ENCODE measurements at places on chromosomes 11 and 22.

- DNase-seq = no peak
These were observed 38.0 kb upstream of the ETS1 start for GRCh38 chr11:128625326-128625725.

DNA sequence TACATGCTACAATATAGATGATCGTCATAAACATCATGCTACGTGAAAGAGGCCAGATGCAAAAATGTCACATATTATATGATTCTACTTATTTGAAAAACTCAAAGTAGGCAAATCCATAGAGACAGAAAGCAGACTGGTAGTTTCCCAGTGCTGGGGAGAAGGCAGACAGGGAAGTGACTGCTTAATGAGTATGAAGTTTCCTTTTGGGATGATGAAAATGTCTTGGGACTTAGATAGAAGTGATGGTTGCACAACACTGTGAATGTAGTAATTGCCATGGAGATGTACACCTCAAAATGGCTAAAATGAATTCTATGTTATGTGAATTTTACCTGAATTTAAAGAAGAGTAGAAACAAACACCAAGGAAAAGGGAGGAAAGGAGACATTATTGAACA is 45.2 kb upstream of the EHF start:
- DNase-seq = no peak

- no peak for DNase-seq
These were observed 10.8 kb upstream of the E2F8 start for GRCh38 chr11:19251577-19251976.

DNA sequence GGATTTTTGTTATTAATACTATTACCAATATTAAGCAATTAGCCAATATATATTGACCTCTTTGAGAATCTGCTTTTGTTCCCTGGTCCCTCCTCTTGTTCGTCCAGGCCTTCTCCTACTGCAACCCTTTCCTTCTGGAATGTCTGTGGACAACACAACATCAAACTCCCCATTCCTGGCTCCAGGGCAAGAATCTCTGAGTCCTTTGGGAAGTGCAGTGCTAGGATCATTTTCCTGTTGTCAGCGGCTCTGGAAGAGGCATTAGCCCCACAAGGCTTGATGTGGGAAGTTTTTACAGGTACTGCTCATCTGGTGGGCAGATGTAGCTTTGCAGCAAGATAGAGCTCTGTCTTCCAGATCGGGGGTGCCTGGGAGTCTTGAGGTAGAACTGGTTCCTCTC is 74.3 kb downstream of the RPUSD4 start:
- no peak for DNase-seq

DNA sequence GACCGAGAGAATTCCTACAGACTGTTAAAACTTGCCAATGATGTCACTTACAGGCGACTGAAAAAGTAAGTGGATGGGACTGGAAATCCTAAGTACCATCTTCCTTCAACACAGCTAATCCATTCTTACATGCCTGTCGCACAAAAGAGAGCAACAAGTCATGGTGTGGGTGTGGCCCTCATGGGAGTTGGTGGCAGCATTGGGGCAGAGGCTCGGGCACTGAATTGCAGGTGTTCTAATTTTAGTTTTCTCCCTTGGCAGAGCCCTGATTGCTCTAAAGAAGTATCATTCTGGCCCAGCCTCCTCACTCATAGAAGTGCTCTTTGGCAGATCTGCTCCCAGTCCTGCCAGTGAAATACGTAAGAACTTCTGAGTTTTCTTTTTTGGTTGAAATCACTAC is 4.6 kb downstream of the IGHMBP2 start:
- no peak for DNase-seq

DNA sequence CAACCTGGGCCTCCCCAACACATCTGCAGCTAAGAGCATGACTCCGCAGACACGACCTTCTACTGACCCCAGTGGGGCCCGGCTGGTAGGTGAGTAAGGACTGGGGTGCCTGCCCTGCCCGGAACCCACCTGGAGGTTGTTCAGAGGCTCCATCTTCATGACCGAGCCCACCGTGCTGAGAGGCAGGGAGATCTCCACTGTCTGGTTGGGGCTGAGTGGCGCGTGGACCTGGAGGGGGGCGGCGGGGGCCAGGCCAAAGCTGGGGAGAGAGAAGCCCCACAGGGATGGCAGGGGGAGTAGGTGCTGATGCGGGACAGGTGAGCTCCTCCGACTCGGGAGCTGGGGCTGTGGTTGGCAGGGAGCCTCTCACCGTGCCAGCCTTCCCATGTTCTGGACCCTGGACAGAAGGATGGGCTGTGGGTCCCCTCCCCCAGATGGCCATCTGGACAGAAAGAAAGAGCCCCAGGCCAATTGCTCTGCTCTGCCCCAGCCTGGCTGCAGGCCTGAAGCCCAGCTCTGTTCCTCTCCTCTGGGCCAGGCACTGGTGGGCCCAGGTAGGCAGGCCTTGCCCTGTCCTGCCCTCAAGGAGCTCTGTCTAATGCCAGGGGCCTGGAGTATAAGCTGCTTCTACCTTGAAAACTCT is 16.3 kb upstream of the RASL10A start:
- no peak for DNase-seq

DNA sequence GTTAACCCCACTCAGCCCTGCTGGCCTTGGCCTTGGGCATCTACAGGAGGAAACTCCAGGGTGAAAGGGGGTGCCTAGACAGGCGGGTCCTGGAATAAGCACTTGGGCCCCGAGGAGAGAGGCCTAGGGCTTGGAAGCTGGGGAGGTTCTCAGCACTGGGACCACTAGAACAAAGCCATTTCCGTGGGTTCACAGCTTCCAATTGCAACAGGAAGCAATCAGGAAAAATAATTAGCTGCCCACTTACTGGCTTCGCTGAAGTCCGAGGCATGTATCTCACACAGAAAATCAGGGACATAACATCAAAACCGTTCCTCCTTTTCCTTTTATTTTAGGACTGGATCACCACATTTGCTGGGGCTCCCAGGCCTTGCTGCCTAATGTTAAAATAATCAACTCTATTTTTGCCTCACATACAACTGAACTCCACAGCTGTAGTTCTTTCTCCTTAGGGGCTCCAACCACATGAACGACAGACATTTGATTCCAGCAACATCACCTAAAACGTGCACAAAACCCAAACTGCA is 161.1 kb upstream of the GRK3 start:
- no peak for DNase-seq

- no peak for DNase-seq
These were observed 21.2 kb downstream of the RSF1 start for GRCh38 chr11:77799338-77799737.

DNA sequence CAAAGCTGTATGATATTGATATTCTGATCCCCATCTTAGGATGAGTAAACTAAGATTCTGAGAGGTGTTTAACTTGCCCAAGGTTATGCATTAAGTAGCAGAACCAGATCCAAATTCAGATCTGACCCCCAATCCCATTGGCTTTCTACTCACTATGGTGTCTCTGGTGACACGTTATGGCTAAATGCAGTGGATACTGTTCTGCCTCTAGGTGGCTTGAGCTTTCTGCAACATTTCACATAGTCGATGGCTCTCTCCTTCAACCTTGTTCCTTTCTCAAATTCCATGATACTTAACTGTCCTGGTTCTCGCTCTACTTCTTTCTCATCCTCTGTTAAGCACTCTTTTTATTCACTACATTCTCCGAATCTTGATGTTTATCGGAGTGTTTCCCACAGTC is 9.4 kb downstream of the C11orf97 start:
- no peak for DNase-seq

DNA sequence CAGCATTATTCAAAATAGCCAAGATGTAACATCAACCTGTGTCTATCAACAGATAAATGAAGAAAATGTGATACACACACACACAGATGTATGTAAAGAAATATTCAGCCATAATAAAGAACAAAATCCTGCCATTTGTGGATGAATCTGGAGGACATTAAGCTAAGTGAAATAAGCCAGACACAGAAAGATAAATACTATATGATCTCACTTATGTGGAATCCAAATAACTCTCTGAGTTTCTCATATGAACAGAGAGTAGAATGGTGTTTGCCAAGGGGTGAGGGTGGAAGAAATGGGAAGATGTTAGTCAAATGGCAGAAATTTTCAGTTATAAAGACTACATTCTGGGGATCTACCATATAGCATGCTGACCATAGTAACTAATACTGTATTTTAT is 224.2 kb downstream of the GUCY1A2 start:
- no peak for DNase-seq

DNA sequence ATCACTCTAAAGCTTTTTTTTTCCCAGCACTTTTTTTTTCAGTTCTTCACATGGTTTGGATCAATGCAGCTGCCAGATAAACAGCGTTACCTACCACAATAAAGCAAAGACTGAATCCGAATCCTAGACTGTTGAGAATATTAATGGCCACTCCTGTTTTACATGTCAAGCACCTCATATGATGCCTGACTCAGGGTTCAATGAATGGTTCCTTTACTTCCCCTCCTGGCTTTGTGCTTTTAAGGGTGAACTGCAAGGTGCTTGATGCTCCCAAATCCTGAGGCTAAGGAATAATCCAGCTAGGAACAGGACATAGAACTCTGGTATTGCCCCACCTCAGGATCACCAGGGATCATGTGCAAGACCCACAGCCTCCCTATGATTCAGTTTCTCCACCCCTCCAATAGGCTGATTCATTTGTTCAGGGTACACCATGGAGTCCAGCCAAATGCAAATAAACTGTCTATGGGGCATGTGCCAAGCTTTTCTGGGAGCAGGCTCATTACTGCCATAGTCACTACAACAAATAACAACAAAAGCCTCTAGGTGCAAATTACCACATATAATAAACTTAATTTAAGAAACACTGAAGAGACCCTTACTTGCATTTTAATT is 104.3 kb downstream of the GAB2 start:
- no peak for DNase-seq

Measured in CD4-positive, alpha-beta T cell treated with Interleukin-12 subunit alpha and Interleukin-12 subunit beta, for 1 hour (primary cell).